ENCODE measurements at places on chromosomes 12 and 14.

DNA sequence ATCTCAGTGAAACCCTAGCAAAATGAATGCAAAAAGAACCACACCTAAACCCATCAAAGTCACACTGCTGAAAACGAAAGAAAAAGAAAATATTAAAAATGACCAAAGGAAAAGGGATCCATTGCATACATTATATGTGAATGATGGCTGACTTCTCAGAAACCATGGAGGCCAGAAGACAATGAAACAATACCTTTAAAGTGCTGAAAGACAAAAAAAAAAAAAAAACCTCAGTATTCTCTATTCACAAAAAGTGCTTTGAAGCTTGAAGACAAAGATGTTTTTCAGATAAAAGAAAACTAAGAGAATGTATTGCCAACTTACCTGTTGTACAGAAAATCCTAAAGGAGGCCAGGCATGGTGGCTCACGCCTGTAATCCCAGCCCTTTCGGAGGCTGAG is 4.5 kb upstream of the EVL start:
- no peak for DNase-seq

DNA sequence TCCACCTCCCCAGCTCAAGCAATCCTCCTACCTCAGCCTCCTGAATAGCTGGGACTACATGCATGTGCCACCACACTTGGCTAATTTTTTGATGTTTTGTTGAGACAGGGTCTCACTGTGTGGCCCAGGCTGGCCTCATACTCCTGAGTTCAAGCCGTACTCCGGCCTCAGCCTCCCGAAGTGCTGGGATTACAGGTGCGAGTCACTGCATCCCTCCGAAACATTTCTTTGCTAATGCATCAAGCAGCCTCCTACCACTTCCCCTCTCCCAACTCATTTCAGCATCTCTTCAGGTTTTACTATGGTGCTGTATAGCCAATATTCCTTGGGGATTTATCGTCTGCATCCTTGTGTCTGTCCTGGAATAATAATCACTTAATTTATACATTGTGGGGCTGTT is 2.3 kb upstream of the SLC22A17 start:
- no peak for DNase-seq

- DNase-seq: peak; percentile 24
These were observed 1.6 kb downstream of the ATP6V1D start for GRCh38 chr14:67357969-67358354.

DNA sequence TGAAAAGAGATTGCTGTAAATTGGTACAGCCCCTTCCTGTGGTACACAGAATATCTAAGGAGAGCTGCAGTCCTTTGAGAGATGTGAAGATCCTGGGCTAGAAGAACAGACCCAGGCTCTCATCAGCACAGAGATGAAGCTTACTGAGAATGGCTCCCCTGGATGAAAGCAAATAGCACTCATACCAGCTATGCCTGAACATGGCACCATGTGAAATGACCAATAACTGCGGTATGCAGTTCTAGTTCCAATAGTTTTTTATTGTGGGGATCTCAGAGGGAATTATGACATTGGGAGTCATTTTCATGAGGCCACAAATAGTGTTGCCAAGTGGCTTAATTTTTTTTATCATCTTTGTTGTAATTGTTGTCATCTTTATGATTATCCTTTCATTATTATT is 15.4 kb upstream of the TRHDE start:
- DNase-seq: no peak

- DNase-seq: no peak
These were observed 57.2 kb downstream of the STXBP6 start for GRCh38 chr14:24992624-24993360.

DNA sequence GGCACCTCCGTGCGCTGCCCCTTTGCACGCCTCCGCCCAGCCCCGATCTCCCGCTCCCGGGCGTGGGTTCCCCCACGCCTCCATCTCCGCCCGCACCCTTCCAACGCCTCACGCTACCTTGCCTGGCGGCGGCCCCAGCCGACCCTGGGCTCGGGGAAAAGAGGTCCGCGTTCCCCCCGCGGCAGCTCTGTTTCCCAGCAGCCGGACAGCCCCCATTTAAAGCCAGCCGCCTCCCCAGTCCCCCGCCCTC is at the start of gene PRIMA1:
PRIMA1 (minus strand) TSS at position 193 of the 250 bp plus-strand sequence. CDS start 767 bp downstream, outside the sequence.
- DNase-seq: no peak

- DNase-seq: no peak
These were observed 253.3 kb upstream of the DIO2 start for GRCh38 chr14:80464531-80465149.

DNA sequence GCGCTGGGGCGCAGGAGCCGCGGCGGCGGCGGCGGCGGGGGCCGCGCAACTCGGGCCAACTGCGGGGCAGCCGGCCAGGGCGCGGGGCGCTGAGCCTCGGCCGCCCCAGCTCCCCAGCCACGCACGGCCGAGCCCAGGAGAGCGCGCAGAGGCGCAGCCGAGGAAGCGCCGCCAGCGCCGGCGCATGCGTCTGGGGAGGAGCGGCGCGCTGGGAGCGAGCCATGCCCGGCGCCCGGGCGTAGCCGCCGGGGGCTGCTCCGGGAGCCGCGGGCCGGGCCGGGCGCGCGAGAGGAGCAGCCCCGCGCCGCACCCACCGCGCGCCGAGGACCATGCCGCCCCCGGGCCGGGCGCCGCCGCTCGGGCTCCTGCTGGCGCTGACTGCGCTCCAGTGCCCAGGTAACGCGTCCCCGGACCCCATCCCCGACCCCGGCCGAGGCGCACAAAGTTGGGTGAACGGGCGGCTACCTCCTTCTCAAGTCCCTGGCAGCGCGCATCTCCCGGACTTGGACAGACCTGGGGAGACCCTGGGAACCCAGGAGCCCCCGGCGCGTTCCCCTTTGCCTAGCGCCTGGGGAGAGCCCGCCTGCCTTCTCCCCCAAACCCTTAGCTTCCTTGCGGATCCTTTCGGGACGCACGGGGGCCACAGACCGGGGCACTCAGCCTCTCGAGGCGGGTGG is 121.4 kb downstream of the AACS start:
- DNase-seq: no peak

DNA sequence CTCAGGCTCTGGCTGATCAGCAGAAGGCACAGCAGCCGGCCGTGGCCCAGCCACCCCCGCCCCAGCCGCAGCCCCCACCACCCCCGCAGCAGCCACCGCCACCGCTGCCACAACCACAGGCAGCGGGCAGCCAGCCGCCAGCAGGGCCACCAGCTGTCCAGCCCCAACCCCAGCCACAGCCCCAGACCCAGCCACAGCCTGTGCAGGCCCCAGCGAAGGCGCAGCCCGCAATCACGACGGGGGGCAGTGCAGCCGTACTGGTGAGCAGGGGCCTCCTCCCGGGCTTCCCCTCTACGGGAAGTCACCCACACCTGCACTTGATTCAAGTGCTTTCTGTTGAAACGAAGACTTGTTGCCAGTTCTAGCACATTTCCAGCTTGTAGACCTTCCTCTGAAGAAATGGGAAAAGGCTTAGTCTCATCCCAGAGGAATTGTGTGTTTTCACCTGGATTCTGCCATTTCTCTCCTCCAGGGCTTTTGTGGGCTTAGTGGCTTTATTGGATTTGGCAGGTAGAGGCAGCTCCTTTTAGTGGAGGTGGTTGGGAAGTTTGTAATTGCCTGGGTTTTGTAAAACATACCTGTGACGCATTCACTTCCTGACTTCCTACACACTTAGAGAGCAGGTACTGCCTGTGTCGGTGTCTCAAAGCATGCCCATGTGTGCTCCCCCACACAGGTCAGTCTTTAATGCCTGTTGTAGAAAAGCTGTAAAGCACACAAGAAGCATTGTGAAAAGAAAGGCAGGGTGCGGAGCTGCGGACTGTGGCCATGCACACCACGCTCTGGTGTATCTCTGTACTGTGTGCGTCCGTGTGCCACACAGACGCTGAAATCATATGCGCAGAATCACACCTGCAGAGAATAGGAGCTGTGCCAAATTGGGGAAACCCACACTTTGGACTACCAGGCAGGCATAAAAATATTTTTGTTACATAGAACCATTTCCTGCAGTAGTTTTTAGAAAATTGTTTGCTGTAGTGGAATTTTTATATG is 90.5 kb downstream of the DDX51 start:
- DNase-seq: no peak

GRCh38 chr12:52628111-52628507 is 9.8 kb upstream of the KRT73 start:
- DNase-seq: no peak

- no peak for DNase-seq
These were observed 11.9 kb downstream of the CALM1 start for GRCh38 chr14:90408713-90409112.

DNA sequence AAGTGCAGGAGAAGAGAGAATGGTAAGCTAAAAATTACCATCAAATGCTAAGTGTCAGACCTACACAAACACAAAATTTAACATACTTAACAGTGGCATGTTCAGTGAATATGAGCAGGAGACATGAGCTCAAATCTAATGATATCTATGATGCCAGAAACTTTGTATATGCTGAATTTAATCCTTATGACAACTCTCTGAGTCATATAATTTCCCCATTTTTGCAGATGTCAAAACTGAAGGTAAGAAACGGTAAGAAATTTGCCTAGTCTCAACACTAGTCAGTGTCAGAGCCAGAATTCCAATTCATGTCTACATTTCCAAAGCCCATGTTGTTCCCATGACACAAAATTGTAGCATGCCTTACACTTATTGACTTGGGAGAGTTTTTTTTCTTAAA is 375.8 kb downstream of the APAF1 start:
- DNase-seq: no peak

- DNase-seq: no peak
These were observed 57.3 kb downstream of the DAD1 start for GRCh38 chr14:22531451-22532344.

DNA sequence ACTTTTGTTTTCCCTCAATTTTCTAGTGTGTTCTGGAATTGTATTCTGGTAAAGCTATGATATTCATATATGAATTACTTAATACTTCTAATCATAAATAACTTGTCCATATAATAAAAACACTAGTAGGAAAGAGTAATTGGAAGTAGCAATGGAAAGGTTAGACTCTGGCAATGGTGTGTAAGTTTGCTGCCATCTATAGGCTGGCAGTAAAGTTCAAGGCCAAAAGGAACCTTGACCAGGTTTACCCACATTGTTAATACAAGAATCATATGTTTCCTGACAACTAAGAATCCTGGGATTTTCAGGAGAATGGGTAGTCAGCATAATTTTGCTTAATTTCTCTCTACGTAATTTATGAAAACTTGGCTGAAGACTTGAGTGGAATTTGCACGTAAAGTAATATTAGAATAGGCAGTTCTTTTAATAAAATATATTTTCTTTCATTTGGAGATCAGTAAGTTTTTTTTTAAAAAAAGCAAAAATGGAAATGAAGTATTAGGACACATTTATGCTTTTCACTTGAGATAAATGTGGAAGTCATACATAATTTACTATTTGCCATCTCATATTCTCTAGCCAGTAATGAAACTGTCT is 926.7 kb downstream of the GALC start:
- DNase-seq: peak; percentile 16

- no peak for DNase-seq
These were observed 10.6 kb downstream of the FOXA1 start for GRCh38 chr14:37584211-37585100.
